ENCODE measurements at places on chromosomes 11 and 22.
A peak's percentile ranks its signal among the peaks of the same experiment; 100 is the strongest.

- DNase-seq = no peak
Observed at GRCh38 chr22:36733271-36733670, 29.7 kb upstream of the CACNG2 start.

DNA sequence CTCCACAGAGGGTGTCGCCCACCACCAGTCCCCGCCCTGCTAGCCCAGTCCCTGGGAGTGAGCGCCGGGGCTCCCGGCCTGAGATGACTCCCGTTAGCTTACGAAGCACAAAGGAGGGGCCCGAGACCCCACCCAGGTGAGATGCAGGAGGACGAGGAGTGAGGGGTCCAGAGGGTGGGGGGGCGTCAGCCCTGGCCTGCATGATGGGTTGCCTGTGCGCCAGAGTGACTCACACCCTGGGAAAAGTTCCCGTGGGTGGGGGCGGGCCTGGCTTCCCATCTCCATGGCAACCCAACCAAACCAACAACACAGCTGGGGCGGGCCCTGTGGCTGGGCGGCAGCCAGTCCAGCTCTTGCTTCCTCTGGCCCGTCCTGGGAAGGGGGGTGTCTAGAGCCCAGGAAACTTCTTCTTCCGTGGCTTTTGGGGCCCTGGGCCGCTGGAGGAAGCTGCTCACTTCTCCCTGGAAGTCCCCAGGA lies 4.5 kb downstream of the GAS2L1 start:
- DNase-seq = peak; percentile 75

DNA sequence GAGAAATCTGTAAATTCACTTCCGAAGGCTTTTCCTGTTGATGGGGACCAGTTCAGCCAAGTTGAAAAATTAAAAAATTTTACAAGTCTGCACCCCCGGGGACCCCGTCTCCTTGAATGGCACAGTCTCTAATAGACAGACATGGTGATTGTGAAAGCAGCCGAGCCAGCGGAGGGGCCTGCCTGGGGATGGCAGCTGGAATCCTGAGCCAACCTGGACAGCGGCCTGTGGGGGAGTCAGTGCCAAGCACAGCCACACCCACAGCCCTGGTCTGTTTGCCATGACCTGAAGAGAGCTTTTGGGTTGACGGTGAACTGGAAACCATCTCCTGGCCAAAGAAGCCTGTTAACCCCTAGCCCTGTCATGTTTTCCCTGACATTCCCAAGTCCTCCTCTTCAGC lies 64.7 kb downstream of the PARVG start:
- no peak for DNase-seq

DNA sequence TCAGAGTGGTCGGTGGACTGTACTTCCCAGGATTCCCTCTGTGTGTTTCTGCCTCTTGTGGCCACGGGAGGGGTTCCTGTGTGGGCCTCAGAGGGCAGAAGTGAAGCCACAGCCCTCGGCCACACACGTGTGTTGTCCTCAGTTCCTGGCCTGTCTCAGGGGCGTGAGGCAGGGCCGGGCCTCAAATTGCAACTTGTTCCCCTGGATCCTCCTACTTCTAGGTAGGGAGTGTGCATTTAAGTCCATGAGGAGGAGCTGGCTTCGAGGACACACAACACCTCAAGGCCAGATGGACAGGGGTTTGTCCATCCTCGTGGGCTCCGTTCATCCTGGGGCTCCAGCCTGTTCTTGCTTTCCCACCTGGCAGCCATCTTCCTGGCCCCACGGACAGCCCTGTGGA lies 573.0 kb downstream of the TBC1D22A start:
- DNase-seq = no peak

GRCh38 chr11:73916435-73916834 lies 34.4 kb upstream of the DNAJB13 start:
- no peak for DNase-seq

DNA sequence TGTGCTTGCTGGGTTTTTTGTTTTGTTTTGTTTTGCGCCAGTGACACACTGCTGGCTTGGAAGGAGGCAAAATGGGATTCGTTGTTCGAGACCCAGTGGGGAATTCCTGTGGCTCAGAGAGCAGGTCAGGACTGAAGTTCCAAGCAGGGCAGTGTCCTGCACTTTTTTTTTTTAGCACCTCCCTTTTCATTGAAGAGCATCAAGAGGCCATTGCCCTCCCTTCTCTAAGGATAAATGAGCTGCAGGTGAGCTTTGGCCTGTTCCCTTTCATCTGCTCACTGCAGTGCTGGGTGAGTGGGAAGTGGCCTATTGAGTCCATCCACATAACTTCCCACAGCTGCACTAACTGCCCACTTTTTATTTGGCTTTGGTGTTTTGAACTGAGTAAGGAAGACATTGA lies 87.8 kb downstream of the ARHGAP42 start:
- no peak for DNase-seq

DNA sequence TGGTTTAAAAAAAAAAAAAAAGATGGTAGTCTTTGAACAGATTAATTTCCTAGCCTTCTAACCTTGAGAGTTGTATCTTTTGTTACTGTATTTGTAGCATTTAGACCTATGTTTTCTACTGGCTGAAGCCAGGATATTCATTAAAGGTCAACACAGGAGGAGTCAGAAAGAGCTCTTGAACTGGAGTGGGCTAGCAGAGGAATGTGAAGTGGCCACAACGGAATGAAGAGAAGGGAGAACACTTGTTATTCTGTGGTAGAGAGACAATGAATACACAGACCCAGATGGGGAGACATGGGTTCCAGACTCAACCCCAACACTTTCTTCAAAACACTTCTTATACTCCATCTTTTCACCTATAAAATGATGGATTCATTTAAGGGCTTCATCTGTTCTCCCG lies 88.1 kb downstream of the RELT start:
- DNase-seq = no peak

DNA sequence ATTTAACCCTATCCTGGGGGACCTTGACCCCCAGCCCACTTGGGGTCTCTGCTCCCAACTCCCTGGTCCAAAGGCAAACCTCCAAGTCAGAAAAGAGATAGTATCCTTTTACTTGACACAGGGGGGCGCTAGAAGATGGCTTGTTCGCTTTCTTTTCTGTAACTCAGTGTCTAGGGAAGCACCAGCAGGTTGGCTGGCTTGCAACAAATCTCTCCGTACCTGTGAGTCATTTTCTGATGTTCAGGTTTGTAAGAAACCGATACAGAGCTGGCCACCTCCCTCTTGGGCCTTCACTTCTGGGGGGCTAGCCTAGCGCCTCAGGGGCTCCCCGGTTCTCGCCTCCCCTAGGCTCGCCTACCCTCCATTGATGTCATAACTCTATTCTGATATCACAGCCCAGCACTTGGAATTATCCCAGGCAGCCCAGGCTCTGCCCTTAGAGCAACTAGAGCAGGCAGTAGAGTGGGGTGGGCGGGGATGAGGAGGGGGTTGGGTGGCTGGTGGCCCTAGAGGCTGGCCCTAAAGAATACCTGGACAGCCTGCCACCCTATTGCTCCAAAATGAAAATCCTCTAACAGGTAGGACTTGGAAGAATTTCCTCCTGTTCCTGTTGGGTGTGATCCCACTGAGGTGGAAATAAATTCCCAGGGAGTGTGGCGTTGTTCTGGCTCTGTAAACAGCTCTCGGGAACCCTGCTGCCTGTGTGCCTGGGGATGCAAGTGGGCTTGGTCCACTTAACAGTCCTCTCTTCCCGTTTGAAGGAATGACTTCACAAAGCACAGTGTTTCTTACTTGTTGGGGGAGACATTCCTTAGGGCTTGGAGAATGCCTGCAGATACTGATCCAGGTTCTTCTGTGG lies 69.4 kb downstream of the OSBP2 start:
- DNase-seq = peak; percentile 20

- DNase-seq = no peak
Observed at GRCh38 chr11:100484948-100485347, 202.1 kb upstream of the ARHGAP42 start.

DNA sequence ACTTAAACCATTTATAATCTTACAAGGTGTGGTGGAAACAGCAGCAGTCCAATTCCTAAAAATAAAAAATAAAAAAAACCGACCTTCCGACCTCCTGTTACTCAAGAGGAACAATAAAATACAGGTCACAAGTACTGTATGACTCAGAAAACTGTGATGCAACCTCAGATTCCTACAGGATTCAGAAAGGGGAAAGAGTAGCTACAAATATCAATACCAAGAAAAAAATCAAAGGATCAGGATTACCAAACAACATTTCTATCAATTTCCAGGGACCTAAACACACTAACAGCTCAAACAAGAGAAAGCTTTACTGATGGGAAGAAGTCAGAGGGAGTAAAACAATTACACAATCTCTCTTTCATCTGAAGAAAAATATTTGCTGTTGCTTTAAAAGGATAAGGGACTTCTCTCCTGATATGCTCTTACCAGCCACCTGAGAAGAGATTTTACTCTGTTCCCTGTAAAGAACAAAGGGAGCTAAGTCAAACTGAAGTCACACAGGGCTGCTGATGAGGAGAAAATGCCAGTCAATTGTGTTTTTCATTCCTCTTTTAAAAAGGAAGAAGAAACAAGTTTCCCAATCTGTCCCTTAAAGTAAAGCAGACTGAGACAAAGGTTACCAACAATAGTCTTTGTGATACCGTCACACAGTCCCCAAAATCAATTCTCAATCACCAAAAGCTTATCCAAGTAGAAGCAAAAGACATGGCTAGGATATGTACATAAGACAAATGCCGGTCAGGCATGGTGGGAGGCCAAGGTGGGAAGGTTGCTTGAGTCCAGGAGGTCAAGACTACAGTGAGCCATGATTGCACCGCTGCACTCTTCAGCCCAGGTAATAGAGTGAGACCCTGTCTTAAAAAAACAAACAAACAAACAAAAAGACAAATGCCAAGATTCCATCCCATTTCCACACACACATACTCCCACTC lies 39.3 kb downstream of the AMBRA1 start:
- DNase-seq = no peak

DNA sequence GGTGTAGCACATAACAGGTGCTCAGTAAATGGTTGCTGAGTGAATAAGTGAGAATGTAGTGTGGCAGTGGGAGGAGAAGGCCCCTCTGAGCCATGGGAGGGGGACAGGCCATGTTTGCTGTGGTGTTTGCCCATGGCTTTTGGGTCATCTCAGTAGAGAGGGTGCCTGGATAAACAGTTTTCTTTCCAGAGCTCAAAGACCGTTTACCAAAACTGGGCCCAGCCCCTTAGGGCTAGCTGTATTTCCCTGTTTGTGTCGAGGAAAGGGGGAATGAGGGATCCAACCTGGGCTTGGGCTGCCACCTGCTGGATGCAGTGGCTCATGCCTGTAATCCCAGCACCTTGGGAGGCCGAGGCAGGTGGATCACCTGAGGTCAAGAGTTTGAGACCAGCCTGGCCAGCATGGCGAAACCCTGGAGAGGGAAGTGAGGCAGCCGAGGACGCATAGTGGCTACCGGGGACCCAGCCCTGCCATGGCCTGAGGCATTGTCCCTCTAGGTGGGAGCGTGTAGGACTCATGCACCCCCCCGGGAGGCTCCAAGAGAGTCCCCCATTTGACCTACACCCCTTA lies 8.7 kb upstream of the LTO1 start:
- DNase-seq = no peak

DNA sequence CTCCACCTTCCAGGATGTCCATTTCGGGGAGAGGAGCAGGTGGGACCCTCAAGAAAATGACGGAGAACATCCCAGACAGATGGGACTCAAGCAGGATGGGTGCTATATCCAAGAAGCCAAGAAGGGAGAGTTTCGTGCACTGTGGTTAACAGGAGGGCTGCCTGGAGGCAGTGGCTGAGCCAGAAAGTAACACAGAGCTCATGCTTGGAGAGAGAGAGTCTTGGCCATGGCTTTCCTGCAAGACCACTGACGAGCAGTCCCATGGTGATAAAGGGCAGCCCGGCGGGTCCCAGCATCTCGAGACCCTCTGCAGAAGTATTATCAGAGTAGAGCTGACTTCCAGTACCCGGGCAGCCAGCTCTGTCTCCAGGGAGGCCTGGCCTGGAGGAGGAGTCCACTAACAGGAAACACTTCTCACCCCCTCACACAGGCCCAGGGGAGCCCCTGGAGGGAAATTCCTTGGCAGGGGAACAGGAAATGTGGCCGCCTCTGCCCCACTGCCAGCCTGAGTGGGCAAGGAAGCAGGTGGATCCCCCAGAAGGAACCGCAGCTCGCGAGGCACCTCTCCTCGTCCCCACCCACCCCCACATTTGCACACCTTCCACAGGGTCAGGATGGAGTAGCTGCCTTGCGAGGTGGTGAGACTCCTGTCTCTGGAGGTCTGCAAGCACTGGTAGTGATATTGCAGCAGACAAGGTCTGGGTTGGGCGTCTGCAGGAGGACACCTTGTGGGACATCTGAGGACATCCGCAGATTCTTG lies 32.2 kb downstream of the CYTH4 start:
- no peak for DNase-seq

- no peak for DNase-seq
Observed at GRCh38 chr11:132409573-132410355, 1039.3 kb downstream of the NTM start.

GRCh38 chr11:96215110-96215782 lies 127.7 kb downstream of the MAML2 start:
- no peak for DNase-seq

DNA sequence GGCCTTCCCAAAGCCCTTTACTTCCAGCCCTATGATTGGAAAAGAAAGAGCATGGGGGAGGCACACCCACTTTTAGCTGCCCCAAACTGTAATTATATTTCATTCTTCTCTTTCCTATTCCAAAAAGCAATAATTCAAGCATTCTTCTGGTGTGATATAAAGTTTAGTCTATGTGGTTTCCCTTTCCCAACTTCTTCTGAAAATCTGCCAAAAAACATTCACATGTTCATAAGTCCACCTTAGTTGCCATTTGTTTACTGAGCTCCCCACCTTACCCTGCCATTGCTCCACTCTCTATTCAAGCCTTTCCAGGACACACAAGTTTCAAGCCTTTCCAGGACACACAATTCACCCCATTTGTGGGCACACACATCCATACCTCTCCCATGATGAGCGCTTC lies 111.6 kb upstream of the BMAL1 start:
- DNase-seq = no peak

- DNase-seq = no peak
Observed at GRCh38 chr11:36311926-36312595, 16.0 kb downstream of the PRR5L start.

GRCh38 chr22:19721330-19722177 lies 1.8 kb upstream of the GP1BB start:
- DNase-seq = no peak

GRCh38 chr11:1317993-1318392 lies 8.6 kb upstream of the TOLLIP start:
- no peak for DNase-seq

DNA sequence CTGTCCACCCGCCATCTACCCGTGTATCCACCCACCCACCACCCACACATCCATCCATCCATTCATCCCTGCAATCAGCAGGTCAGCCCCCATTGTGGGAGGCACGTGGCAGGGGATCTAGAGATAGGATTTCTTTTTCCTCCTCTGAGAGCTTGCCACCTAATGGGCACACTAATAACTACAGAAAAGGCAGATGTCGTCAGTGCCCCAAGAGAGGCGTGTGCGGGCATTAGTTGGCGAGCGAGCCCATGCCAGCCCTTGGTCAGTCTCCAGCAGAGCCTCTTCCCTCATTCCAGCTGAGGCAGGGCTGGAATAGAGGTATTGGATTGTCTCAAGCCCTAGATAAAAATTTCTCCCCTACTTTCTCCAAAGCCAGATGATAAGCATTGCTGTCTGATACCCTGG lies 9.7 kb downstream of the USP2 start:
- DNase-seq = no peak

All from stimulated activated CD4-positive, alpha-beta T cell treated with anti-CD3 and anti-CD28 coated beads, Interleukin-4, amount 100 ng/mL, for 48 hours (primary cell).